Amygdala (tissue), 56 donors: ENCODE measurements at places on chromosomes 12 and 14.

- no peak for DNase-seq
Measured at GRCh38 chr14:85315733-85316290, 214.1 kb upstream of the FLRT2 start.

DNA sequence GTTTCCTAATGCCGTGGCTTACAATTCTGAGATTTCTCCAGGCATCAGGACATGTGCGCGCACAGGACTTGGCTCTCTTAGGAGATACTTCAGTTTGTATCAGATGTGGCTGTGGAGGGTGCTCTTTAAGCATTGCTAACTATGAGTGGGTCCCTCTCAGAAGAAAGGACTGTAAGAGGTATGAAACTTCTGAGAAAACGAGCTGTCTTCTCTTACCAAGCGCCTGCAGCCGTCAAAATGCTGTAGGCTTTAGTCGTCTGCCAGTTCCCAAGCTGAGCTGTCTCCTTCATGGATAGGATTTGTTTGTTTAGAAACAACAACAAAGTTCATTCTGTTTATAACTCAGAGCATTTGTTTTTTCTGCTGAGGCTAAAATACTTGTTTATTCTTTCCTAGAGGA, 16.1 kb upstream of the MANSC4 start:
- no peak for DNase-seq

- DNase-seq: no peak
Measured at GRCh38 chr12:57840726-57841125, 5.8 kb downstream of the CTDSP2 start.

DNA sequence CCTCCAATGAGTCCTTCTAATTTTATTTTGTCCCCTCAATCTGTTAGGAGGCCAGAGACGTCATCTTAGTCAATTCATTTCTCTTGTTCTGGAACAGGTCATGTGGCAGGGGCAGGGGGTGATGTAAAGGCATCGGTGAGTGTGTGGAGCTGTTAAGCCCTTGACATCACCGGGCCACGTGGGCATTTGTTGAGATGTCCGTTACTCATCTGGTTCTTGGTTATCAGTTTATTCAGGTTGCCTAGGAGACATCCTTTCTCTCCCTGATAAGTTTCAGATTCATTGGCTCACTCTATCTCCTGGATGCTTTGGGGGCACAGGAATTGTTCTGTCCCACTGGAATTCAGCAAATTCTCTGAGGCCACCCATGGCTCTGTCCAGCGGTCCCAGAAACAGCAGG, 33.6 kb upstream of the SEL1L start:
- no peak for DNase-seq

DNA sequence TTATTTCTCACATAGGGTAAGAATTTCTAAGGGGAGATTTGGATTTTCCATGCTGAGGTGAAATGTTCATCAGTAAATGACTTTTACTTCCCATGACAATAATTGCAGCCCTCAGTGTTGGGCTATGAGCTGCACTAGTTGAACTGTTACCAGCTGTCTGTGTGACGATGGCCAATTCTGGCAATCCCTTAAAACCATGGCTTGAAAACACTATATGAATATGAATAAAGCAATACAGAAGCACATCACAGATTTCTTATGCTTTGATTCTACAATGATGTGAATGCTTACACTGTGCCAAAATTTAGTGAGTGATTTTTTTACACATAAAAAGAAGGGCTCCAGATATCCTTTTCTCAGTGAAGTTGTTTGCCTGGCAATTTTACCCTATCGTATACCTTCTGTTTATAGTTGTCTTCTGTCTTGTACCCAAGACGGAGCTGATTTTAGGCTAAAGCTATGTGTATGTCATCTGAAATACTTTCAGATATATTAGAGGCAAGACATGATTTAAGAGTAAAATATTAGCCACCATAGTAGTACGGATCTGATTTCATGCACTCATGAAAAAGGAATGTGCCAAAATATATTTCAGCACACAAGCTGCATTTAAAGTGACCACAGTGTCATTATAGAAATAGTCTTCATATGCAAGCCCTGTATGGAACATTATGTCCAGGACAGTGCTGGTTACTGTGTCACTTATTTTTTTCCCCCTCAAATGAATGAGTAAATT, 52.0 kb downstream of the SLC38A4 start:
- DNase-seq: no peak

DNA sequence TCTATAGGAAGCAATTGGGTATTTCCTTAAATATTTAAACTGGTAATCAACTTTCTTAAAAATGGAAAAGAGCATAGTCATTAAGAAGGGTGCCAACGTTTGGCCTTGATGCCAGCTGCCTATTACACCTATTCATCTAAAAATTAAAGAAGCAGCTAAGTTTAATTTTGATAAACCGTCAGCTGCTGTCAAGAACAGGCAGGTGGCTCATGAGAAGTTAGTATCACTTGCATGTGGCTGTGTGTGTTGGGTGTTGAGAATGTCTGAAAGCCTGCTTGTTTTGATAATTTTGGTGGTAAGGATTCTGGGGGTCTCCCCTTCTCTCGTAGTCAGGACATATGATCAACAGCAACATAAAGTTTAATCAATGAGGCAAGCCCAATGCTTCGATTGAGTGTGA, 6.5 kb downstream of the GLRX5 start:
- DNase-seq: no peak

DNA sequence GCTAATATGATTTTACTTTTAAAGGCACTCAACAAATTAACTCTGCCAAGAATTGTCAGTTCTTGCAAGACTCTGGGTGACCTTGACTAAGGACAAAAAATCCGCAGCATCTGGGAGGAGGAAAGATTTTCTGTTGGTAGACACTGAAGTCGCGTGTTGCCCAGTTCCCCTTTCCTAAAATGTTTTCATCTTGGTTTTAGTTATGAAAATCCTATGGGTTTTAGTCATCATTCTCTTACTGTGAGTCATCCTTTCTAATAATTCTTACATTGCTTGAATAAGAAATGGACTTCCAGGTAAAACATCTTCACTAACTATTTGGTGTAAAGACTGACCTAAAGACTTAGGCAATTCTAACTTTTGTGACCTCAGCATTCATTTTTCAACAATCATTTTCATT, 9.1 kb downstream of the GSG1 start:
- no peak for DNase-seq

DNA sequence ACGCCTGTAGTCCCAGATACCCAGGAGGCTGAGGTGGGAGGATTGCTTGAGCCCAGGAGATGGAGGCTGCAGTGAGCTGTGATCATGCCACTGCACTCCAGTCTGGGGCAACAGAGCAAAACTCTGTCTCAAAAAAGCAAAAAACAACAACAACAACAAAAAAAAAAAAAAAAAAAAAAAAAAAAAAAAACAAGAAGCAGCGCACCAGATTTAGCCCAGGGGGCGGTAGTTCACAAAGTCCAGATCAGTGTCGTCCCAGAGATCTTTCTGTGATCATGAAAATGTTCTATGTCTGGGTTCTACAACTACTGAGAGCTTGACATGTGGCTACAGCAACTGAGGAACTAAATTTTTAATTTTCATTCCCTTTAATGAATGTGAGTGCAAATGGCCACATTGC, 27.4 kb downstream of the OAS2 start:
- no peak for DNase-seq

DNA sequence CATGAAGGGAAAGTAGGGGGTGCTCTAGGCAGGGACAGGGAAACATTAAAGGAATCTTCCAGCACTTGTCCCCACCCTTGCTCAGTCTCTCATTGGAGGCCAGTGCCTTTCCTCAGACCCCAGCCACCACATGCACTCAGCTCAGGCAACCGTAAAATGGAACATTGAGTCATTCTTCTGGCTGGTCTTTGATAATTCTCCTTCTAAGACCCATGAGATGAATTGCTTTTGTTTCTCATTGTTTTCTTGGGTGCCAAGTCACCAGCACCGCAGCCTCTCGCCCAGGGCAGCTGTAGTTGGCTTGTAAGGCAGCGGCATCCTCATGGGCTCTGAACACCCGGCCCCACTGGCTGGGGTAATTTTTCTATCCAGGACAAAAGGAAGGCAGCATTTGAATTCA, 108.2 kb downstream of the PHETA1 start:
- DNase-seq: no peak

DNA sequence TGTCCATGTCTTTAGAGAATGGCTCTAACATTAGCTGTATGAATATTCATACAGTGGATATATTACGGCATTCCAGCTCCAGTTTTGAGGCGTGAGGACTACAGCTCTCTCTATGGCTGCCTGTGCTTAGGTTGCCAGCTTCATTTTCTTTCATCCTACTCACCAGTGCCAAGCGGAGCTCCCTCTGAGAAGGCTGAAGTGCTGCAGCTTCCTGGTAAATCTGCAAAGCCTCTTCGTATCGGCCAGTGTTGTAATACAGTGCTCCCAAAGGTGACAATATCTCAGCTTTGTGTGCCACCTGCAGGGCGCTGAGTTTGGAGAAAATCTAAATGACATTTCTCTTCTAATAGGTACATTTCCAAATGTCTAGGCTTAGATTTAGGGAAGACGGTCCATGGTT, 19.8 kb upstream of the OVCH1 start:
- DNase-seq: no peak

GRCh38 chr12:113069751-113070116, 13.2 kb downstream of the DTX1 start:
- no peak for DNase-seq

- DNase-seq: no peak
Measured at GRCh38 chr12:108315486-108316105, 23.5 kb downstream of the CMKLR1 start.

DNA sequence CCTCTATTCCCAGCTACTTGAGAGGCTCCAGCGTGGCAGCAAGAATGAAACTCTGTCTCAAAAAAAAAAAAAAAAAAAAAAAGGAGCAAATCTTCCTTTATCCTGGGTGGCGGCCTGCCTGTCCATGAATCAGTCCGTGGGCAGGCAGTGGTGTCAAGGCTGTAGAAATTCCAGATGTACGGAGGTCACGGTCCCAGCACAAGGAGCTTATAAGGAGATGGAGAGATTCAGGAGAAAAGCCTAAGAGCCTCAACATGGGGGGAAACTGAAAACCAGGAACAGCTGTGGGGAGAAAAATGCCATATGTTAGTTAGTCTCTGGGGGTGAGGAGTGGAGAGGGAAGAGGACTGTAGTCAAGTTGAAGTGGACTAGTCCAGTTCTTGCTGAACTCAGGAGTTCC, 130.5 kb upstream of the CRY1 start:
- no peak for DNase-seq

DNA sequence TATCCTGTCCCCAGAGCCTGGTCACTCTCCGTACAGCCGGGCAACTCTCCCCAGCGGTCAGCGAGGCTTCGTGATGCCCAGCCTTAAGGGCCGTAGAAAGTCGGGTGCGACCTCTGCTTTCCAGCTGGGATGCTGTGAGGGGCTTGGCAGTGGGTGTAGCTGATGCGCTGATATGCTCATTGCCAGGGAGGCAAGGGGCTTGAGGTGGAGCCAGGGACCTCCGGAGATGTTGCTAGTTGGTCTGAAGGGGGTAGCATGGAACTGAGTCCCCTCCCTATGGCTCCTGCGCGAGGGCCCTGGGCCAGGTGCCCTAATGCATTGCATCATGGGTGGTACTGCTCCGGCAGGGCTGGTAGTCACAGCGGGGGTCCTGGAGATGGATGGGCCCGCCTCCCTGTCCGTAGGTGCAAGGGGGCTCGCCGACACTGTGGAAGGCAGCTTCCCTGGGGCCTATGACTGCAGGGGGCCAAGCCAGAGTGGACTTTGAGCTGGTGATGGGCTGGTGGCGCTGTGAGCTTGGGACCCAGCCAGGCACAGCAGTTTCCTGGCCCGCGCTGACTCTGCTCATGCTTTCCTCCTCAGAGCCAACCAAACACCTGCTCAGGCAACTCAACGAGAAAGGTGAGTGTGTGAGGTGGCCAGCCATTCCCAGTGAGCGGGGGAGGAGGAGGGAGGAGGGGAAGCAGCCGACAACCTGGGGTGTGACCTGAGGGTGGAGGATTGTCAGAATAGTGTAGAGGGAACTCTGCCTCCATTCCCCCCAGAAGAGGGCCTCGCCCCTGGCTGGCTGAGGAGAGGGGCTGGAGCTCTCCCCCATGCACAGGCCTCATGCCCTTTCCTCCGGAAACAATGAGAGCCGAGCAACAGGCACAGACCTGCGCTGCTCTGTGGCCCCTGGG, 32.3 kb downstream of the PLEKHG3 start:
- no peak for DNase-seq

DNA sequence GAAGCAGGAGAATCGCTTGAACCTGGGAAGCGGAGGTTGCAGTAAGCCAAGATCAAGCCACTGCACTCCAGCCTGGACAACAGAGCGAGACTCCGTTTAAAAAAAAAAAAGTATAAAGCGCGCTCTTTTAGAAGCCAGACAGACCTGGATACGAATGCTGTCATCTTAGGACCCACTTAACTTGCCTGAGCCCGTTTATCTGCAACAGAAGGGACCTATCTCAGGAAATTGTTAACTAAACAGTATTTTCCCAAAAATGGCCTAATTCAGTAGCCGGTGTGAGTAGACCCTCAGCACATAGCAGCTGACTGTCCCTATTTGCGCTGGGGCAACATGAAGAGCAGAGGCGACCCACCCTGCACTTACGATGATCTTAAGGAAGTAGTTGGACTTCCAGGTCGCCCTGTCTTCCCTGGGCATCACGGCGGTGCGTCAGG, 529 bp downstream of the RPLP0 start:
- no peak for DNase-seq

DNA sequence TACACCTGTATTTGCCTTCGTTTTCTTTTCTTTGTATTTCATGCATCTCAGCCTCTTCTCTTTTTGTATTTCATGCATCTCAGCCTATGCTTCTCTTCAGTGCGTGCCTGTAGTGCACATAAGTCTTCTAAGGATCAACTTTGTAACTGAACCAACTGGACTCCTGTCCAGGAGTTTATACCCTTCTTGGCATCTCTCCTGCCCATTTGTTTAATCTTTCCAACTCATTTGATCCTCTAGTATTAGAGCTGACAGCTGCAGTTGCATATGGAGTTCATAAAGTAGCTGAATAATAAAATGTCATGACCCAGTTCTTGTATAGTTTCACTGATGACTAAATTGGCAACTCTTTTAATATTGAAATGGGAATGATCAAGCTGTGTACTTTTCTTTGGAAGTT, 89.7 kb downstream of the FGD4 start:
- DNase-seq: no peak

DNA sequence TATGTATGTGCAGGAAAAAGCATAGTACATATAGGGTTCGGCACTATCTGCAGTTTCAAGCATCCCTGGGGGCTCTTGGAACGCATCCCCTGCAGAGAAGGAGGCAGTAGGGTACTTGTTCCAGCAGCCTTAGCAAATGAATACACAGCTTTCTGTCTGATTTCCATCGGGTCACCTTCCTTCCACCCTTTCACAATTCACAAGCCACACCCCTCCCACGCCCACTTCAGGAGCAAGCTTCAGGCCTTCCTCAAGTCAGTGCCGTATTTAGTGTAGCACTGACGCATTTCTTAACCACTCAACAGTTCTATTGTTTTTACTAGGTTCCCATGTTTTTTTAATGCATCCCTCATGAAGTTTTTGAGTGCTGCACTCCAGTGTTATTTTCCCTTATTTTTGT, 64.2 kb downstream of the CLMN start:
- DNase-seq: no peak

GRCh38 chr12:130335517-130336392, 1.9 kb upstream of the PIWIL1 start:
- no peak for DNase-seq

- no peak for DNase-seq
Measured at GRCh38 chr14:49052521-49052920, 533.7 kb downstream of the RPS29 start.

GRCh38 chr12:24911271-24911791, 37.6 kb downstream of the BCAT1 start:
- no peak for DNase-seq

- no peak for DNase-seq
Measured at GRCh38 chr14:68951800-68952530, 27.1 kb downstream of the ACTN1 start.
